Common myeloid progenitor, CD34-positive (primary cell): ENCODE measurements at places on chromosomes 5 and 9.

DNA sequence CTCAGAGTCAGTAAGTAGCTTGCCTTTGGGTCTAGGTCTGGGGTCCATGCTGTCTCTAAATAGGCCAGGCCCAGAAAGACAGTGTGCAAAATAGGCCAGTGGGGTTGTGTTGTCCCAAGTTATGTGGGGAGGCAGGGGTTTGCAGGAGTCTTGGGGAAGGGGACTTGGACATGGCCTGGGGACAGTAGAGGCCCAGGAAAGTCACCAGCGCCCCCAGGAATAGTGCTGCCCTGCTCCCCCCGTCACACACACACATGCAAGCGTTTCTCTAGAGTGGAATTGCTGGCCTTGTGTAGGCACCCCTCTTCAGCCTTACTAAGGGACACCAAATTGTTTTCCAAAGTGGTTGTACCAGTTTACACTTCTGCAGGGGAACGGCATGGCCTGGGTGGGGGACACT is 227.5 kb downstream of the PBX3 start:
- DNase-seq: no peak
- H3K4me1 ChIP-seq: no peaks in the 10 kb centered on the region
- H3K27ac ChIP-seq: no peak overlapping the region

DNA sequence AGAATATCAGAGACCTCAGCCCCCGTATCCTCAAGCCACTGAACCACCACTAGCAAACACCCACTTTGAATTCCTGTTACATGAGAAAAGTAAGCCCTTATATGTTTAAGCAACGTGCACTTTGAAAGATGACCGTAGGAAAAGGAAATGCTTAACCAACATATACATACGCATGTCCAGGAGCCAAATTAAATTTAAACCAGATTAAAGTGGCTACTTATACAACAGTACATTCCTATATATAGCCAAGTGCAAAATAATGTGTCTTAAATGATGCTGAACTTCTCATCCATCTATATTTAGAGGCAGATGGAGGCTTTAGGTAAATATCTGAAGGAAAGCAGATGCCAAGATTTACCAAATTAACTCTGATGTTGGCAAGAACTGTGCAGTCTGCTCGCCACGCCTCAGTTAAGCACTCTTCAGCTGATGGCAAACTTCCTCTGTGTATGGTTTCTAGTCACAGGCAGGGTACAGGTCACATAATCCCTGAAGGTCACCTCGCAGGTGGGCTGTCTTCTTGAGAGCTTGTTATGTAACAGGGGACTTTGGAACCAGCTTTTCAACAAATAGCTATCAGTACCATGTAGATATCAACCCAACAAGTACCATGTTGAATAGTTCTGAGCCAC is 8.6 kb downstream of the GCNT4 start:
- DNase-seq: no peak
- H3K27ac ChIP-seq: no peak overlapping the region
- no peaks in the 10 kb centered on the region for H3K36me3 ChIP-seq
- no peaks in the 10 kb centered on the region for H3K4me1 ChIP-seq
- H3K4me3 ChIP-seq: no peak overlapping the region
- H3K27me3 ChIP-seq: no peaks in the 10 kb centered on the region

GRCh38 chr9:129962889-129963703 is 79.9 kb downstream of the FNBP1 start:
- H3K27ac ChIP-seq: peak overlapping the region; percentile 81
- DNase-seq: peak; percentile 87
- H3K4me3 ChIP-seq: no peak overlapping the region
- no peaks in the 10 kb centered on the region for H3K27me3 ChIP-seq

- DNase-seq: no peak
- H3K27ac ChIP-seq: no peak overlapping the region
- H3K4me1 ChIP-seq: no peaks in the 10 kb centered on the region
- no peak overlapping the region for H3K4me3 ChIP-seq
- H3K36me3 ChIP-seq: no peaks in the 10 kb centered on the region
These were observed 12.9 kb upstream of the CARNMT1 start for GRCh38 chr9:75041041-75041440.

DNA sequence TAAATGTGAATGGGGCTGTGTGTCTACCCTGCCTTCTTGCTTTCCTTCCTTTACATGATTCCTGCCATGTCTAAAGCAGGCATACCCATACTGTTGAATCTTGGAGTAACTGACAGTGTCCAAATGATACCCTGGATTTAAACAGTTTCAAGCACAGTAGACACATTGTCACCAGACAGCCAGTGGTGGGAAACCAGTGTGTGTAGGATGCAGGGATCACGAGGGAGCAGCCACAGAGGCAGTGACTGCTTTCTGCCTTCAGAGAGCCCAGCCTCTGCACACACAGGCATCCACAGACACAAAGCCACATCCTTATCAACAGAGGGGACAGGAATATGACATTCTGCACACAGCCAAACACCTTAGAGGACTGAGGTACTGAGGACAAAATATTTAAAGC is 184.2 kb upstream of the TBCA start:
- H3K4me3 ChIP-seq: no peak overlapping the region
- H3K27me3 ChIP-seq: peaks cover 21% of the 10 kb centered on the region
- DNase-seq: no peak

DNA sequence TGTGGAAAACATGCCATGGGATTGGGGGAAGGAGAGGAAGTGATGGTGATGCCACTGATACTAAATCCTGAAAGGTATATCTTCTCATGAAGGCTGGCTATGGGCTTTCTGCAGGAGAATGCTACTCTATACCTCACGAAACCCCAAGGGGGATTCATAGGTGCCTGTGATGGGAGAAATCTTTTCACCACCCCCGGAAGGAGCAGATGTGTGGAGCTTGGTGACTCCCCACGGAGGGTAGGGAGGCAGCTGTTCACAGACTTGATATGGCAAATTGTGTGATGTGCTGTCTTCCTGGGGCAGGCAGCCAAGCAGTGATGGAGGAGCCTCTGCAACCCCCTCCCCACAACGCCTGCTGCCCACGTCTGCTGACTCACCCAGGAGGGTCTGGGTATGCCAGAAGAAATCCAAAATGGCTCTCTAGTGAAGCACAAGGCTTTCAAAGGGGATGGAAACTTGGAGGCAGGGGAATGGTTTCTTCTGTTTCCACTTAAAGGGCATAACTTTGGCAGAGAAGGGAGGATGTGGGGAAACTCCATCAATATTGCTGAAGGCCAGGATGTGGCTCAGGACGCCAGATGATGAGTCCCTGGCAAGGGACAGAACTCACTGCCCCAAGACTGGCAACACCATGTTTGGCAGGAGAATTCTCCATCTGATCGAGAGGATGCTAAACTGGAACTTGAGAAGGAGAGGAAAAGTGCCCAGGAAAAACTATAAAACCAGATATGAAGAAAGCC is 188.3 kb downstream of the GABBR2 start:
- no peaks in the 10 kb centered on the region for H3K27me3 ChIP-seq
- H3K4me1 ChIP-seq: no peaks in the 10 kb centered on the region
- no peaks in the 10 kb centered on the region for H3K36me3 ChIP-seq
- no peak for DNase-seq
- H3K4me3 ChIP-seq: no peak overlapping the region

- peaks cover 12% of the 10 kb centered on the region for H3K4me1 ChIP-seq
- no peaks in the 10 kb centered on the region for H3K27me3 ChIP-seq
- H3K4me3 ChIP-seq: no peak overlapping the region
- no peak for DNase-seq
- H3K36me3 ChIP-seq: no peaks in the 10 kb centered on the region
These were observed 7.0 kb downstream of the DOLK start for GRCh38 chr9:128940271-128940921.

DNA sequence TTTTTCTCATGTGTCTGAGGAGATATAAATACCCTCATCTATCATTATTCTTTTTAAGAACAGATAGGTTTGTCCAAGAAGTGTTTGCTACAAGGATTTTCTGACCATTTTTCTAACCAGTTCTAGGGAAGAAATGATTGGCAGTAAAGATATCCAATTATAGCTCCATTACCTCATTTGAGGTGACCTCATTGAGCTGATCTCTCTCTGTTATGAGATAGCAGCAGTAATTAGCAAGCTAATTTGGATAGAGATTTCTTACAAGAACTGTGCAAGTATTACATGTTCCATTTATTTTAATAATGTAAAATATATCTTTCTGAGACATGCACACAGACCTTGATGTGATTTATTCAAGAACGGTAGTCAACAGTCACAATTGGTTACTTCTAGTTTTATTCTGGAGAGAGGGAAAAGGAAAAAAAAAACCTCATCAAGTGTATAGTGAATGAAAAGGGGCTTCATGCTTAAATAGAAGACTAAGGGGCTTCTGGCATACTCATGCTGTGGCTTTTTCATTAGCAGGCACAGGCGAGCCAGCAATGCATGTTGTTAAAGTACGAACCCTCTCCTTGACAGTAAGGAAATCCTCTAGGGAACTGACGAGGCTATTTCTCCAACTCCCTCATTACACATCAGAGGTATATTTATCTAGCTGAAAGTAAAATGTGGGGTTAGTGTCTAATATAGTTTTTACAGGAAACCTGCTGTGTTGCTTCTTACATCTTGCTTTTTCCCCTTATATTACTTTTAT is 127.3 kb downstream of the NUDT12 start:
- no peak for DNase-seq
- no peaks in the 10 kb centered on the region for H3K4me1 ChIP-seq
- H3K27ac ChIP-seq: no peak overlapping the region
- no peak overlapping the region for H3K4me3 ChIP-seq
- no peaks in the 10 kb centered on the region for H3K27me3 ChIP-seq

DNA sequence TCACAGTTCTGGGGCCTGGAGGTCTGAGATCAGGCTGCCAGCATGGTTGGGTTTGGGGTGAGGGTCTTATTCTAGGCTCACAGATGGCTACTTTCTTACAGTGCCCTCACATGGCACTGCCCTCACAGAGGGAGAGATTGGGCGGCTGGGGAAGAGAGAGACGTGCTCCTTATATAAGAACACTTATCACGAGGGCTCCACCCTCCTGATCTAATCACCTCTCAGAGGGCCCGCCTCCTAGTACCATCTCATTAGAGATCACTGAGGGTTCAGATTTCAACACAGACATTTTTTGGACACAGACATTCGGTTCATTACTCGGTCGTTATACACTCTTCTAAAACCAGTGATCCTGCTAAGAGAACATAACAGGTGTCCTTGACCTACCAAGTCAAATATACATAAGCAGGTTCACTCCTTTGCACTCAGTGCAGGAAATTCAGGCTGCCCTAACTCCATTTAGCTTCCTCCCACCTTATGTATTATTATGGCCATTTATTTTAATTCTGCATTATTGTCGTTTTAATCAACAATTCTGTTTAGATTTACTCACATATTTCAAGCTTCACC is 121.7 kb downstream of the ICE1 start:
- no peaks in the 10 kb centered on the region for H3K4me1 ChIP-seq
- no peaks in the 10 kb centered on the region for H3K36me3 ChIP-seq
- H3K27ac ChIP-seq: no peak overlapping the region
- H3K4me3 ChIP-seq: no peak overlapping the region

- no peak overlapping the region for H3K27ac ChIP-seq
- H3K4me3 ChIP-seq: peak overlapping the region; percentile 63
- no peaks in the 10 kb centered on the region for H3K4me1 ChIP-seq
- H3K36me3 ChIP-seq: peaks cover 3% of the 10 kb centered on the region
These were observed 683 bp downstream of the DBN1 start for GRCh38 chr5:177472460-177473442.

DNA sequence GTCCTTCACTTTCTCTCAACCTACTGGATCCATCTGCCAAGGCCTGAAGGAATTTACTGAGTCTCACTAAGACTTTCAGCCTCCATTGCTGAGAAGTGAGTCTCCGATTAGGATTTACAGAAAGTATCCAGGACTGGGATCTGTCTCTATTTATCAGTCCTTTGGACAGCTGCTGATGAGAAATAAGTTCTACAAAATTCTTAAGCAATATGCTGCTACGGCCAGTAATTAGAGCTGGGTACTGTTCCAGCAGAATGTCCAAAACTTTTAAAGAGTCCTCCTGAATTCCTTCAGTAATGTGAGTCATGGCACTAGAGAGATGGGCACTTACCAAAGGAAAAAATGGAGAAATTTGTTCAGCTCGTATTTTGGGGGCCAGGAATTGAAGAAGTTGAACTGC is 5.9 kb downstream of the TEX10 start:
- no peak overlapping the region for H3K4me3 ChIP-seq
- DNase-seq: no peak
- no peaks in the 10 kb centered on the region for H3K27me3 ChIP-seq
- peaks cover 43% of the 10 kb centered on the region for H3K36me3 ChIP-seq

DNA sequence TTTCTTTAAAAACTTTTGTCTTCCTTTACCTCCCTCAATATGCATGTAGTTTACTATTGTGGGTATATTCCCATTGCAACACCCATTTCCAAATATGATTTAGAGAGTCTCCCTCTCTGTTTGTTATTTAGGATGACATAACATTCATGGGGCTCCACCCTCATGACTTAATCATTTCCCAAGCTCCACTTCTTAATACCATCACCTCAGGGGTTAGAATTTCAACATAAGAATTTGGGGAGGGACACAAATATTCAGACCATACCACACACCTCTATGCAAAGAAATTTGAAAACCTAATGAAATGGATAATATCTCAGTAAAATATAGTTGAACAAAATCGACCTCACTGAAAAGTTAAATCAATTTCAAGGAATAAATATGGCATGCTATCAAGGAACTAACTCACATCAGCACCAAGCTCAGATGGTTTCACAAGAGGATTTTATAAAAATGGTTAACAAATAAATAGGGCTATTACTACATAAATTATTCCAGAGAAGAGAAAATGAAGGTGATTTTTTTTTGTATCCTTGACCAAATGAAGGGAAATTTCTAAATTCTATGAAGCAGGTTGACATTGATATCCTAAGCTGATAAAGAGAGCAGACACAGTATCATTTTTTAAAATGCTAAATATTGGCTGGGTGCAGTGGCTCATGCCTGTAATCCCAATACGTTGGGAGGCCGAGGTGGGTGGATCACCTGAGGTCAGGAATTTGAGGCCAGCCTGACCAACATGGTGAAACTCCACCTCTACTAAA is 20.2 kb upstream of the UBTD2 start:
- no peaks in the 10 kb centered on the region for H3K36me3 ChIP-seq
- H3K4me3 ChIP-seq: no peak overlapping the region
- no peak overlapping the region for H3K27ac ChIP-seq
- no peak for DNase-seq
- H3K27me3 ChIP-seq: no peaks in the 10 kb centered on the region

DNA sequence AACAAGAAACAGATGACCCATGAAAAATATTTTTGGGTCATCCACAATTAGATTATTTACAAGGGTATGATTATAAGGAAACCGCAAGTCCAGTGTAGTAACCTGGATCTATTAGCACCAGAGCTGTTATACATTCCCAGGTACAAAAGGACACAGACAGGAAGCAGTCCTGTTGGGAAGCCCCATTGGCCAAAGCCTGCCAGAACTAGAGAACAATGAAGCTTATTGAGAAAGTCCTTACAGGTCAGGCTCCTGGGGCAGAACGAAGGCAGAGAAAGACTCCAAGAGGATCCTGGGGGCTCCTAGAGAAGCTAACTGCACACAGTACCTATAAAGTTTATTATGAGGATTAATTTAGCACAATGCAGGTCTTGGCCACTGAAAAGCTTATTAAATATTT is 169.9 kb downstream of the PARP8 start:
- H3K36me3 ChIP-seq: peaks cover 40% of the 10 kb centered on the region
- no peak for DNase-seq
- H3K4me1 ChIP-seq: no peaks in the 10 kb centered on the region
- no peak overlapping the region for H3K4me3 ChIP-seq
- H3K27me3 ChIP-seq: no peaks in the 10 kb centered on the region
